Smooth muscle cell of the brain vasculature (primary cell): ENCODE measurements at places on chromosomes 11 and 22.

DNA sequence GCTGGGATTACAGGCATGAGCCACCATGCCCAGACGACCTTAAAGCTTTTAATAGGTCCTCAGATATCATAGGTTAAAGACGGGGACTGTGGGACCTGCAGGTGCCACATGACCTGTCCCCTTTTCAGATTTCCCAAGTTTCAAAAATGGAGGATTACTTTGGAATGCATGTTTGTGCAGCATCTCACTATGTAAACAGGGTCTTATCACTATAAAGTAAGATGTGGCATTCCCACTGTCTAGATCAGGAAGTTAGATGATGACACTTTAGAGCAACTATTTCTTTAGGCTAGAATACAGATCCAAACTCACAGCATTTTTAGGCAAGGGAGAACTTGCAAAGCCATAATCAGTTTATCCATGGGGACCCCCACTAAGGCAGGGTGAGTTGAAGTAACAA is 92.8 kb downstream of the USP35 start:
- no peak for DNase-seq

- no peak for DNase-seq
Measured at GRCh38 chr22:35835267-35835997, 117.8 kb downstream of the APOL5 start.

DNA sequence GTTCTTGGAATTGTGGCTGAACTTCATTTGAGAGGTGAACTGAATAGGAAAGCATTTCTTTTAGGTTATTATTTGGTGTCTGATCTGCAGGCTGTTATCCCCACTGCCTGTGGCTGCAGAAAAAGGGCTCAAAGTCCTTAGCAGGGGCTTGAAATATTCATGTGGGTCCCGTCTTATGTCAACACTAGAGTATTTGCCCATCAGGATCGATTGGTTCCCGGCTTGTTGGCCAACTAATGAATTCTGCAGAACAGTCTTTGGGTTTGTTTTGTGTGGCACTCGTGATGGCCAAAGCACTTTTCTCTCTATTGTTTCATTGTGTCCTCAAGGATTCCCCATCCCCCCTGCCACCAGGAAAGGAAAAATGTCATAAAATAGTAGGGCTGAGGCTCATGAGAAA is 211.9 kb downstream of the MYO18B start:
- DNase-seq = no peak

- DNase-seq = no peak
Measured at GRCh38 chr11:15145615-15146014, 30.9 kb downstream of the INSC start.

GRCh38 chr22:46588279-46589140 is 31.7 kb upstream of the GRAMD4 start:
- DNase-seq = no peak

GRCh38 chr11:103528596-103528995 is 419.4 kb downstream of the DYNC2H1 start:
- DNase-seq = no peak

- DNase-seq = no peak
Measured at GRCh38 chr11:123622576-123622975, 31.8 kb downstream of the SCN3B start.

GRCh38 chr11:19337779-19338178 is 97.0 kb upstream of the E2F8 start:
- DNase-seq = no peak

DNA sequence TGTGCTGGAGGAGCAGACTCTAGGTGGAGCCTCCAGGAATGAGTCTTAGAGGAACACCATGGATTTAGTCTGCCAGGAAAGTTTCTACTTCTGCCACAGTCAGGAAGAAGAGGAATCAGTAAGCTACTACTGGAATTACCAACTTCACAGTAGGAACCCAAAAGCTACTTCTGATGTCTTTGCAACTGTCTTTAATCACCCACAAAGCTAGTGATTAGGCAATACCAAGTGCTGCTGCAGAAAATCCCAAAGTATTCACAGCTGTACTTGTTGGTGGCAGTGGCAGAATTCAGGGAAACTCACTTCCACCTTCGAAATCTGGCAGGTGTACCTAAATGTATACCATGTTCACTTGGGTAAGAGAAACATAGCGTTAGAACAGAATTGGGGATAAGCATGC is 264.5 kb upstream of the SORL1-AS1 start:
- no peak for DNase-seq

DNA sequence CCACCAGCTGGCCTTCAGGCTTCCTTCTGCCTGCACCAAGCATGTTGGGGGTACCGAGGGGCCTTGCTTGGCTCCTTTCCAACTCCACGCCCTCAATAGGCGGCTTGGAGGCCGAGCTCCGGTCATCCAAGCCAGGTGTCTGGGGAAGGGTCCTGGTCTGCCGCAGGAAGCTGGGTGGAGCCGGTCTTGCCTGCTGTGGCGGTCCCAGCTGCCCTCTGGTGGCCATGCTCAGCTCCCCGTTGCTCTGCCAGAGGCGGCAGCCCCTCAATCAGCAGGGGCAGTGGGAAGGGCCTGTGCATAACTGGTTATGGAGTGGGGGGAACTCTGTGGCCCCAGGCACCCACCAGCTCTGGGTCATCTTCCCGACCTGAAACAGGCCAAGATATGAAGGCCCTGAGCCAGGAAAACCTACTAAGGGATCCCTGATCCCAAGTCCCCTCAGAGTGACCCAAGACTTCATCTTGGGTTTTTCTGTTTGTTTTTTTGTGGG is 3.2 kb downstream of the ARVCF start:
- no peak for DNase-seq

DNA sequence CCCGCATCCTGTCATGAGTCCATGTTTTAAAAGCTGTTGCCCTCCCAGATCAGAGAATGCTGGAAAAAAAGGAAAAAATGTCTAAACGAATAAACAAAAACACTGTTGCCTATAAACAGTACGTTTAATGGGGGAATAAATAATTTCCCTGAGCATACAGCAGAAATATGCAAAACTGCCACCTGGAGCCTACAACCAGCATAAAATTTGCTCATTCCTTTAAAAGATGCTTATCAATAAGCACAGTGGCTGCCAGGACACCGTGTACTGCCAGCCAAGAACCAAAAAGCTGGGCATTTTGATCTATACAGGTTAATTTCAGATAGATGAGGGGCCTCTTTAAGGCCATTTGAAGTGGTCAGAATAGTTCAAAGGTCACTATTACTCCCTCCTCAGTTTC is 5.7 kb upstream of the CPT1A start:
- DNase-seq = no peak
